Fibroblast of lung (primary cell): ENCODE measurements at places on chromosomes 16 and 17. TPM values are rescaled to one million over a fixed set of nuclear protein-coding genes. Genes with fewer than 3 reads are reported as not detected.

ATP2A1 gene
- total RNA-seq, result 0.26 and 0.33 TPM in 2 replicates

TMEM88 gene
- 0.17 TPM in 1 of 2 replicates, not detected in the other for total RNA-seq

MYH8 gene
- total RNA-seq, result not detected in 2 replicates

KCNH6 gene
- not detected in 2 replicates for total RNA-seq

CA4 gene
- total RNA-seq, result under 0.01 TPM in 1 of 2 replicates, not detected in the other

STH gene
- total RNA-seq, result not detected in 2 replicates

ARL5C gene
- total RNA-seq, result not detected in 2 replicates

TBC1D26 gene
- total RNA-seq, result 0.17 TPM in 1 of 2 replicates, not detected in the other

ZNF624 gene
- 6.2 and 7.6 TPM in 2 replicates for total RNA-seq

OTOA gene
- 0.17 TPM in 1 of 2 replicates, not detected in the other for total RNA-seq

NPIPB4 gene
- total RNA-seq, result 18.2 and 32.2 TPM in 2 replicates

PDE6G gene
- total RNA-seq, result 0.17 TPM in 1 of 2 replicates, not detected in the other

CYTH1 gene
- 6.7 and 9.9 TPM in 2 replicates for total RNA-seq

ENGASE gene
- total RNA-seq, result 14.9 and 15.9 TPM in 2 replicates

CYBA gene
- total RNA-seq, result 124 and 130 TPM in 2 replicates

FGF11 gene
- 0.33 and 1.3 TPM in 2 replicates for total RNA-seq

CACNA1H gene
- 0.26 and 1.2 TPM in 2 replicates for total RNA-seq

SLC12A3 gene
- total RNA-seq, result not detected in 2 replicates

KRT39 gene
- 0.26 and 0.33 TPM in 2 replicates for total RNA-seq

CHRNE gene
- total RNA-seq, result 0.51 and 0.66 TPM in 2 replicates

CBX2 gene
- 0.83 and 1.3 TPM in 2 replicates for total RNA-seq
